ENCODE measurements at places on chromosomes 1 and 21. TPM values are rescaled to one million over a fixed set of nuclear protein-coding genes. Genes with fewer than 3 reads are reported as not detected.

DNA sequence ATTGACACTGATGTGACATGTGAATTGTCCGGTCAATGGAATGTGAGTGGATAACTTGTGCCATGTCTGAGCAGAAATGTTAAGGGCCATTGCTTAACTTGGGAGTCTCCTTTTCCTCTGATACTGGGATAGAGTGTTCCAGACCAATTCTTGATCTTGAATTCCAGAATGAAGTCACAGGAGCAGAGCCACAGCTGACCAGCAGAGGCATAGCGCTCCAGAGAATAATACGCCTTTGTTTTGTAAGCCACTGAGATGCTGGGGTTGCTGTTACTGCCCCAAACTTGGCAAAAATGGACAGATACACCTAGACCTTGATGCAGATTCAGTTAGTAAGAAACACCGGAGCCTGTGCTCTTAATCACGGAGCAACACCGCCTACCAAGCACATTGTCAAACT, 6.3 kb downstream of the KCNJ6 start:
- H3K4me3 ChIP-seq: no peak overlapping the region
- no peak overlapping the region for H3K27ac ChIP-seq
- H3K4me1 ChIP-seq: no peaks in the 10 kb centered on the region
- H3K36me3 ChIP-seq: no peaks in the 10 kb centered on the region
- peaks cover 33% of the 10 kb centered on the region for H3K27me3 ChIP-seq

DNA sequence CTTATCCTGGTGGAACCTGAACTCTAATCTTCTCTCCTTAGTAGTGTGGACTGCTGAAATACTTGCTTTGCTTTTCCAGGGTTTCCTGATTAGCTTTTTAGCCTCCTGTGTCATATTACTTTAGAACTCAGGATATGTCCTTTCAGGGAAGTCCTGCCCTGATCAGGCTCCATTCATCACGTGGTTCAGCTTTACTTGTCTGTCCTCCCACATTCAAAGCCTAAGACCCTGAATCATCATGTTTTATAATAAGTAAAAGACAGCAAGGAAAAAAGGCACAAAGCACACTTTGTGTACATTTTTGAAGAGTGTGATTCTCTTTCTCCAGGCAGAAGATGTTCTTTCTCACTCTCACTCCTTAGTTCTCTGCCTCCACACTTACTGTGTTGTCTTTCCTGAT, 70.6 kb downstream of the PATJ start:
- H3K4me3 ChIP-seq: no peak overlapping the region
- H3K27ac ChIP-seq: no peak overlapping the region
- H3K4me1 ChIP-seq: peaks cover 21% of the 10 kb centered on the region
- no peaks in the 10 kb centered on the region for H3K27me3 ChIP-seq
- H3K36me3 ChIP-seq: no peaks in the 10 kb centered on the region

The F3 gene
- 1.6 TPM for total RNA-seq

The CNIH3 gene
- 3.7 TPM for total RNA-seq

The CFAP107 gene
- not detected for total RNA-seq

- no peak overlapping the region for H3K4me3 ChIP-seq
- H3K27ac ChIP-seq: no peak overlapping the region
- H3K4me1 ChIP-seq: no peaks in the 10 kb centered on the region
- no peak for DNase-seq
Observed at GRCh38 chr1:14371771-14372497, 226.6 kb upstream of the KAZN start.

The MAP1LC3C gene
- total RNA-seq: 0.18 TPM

- no peaks in the 10 kb centered on the region for H3K27me3 ChIP-seq
- H3K27ac ChIP-seq: no peak overlapping the region
- no peaks in the 10 kb centered on the region for H3K36me3 ChIP-seq
- no peak for DNase-seq
Observed at GRCh38 chr1:55584526-55585401, 369.6 kb upstream of the USP24 start.

GRCh38 chr1:41387667-41388091, 26.4 kb downstream of the FOXO6 start:
- peak; percentile 91 for DNase-seq
- H3K4me1 ChIP-seq: peaks cover 16% of the 10 kb centered on the region
- H3K27ac ChIP-seq: no peak overlapping the region
- H3K27me3 ChIP-seq: peaks cover 33% of the 10 kb centered on the region

DNA sequence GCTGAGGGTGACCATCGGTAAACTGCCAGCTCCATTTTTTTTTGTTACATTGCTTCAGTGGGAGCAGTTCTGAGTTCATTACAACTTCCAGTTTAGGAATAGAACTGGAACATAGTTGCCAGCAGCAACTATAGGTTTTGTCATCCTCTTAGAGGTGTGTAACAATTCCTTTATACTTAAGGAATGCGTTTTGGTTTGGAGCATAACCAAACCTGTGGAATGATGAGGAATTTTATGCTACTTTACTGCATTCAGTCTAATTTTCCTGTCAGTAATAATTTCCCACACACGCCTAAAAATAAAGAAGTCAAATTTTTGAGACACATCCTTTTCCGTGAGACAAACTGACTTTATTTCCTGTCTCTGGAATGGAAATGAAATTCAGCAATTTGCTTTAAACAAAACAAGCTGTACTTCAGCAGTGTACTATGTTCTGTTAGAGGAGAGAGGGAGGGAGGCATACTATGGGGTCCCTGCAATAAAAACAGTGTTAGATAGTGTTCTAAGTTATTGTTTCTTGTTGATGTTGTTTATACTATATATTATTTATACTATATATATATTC, 4.8 kb upstream of the AMPD1 start:
- H3K36me3 ChIP-seq: no peaks in the 10 kb centered on the region
- no peak overlapping the region for H3K27ac ChIP-seq
- H3K4me1 ChIP-seq: no peaks in the 10 kb centered on the region
- no peak overlapping the region for H3K4me3 ChIP-seq
- H3K27me3 ChIP-seq: peaks cover 25% of the 10 kb centered on the region

The LCE1E gene
- total RNA-seq: not detected
